SHP77 treated with DMSO at 0.1 percent for 48 hours (cell line): ENCODE measurements at places on chromosomes 6 and 20.

- DNase-seq: no peak
Observed at GRCh38 chr6:34529665-34530327, 26.3 kb downstream of the SPDEF start.

- DNase-seq: no peak
Observed at GRCh38 chr20:31602779-31603441, 2.2 kb upstream of the ID1 start.

- DNase-seq: no peak
Observed at GRCh38 chr6:115899730-115900282, 160.9 kb downstream of the FRK start.

- no peak for DNase-seq
Observed at GRCh38 chr6:46243754-46244153, 73.0 kb upstream of the ENPP5 start.

DNA sequence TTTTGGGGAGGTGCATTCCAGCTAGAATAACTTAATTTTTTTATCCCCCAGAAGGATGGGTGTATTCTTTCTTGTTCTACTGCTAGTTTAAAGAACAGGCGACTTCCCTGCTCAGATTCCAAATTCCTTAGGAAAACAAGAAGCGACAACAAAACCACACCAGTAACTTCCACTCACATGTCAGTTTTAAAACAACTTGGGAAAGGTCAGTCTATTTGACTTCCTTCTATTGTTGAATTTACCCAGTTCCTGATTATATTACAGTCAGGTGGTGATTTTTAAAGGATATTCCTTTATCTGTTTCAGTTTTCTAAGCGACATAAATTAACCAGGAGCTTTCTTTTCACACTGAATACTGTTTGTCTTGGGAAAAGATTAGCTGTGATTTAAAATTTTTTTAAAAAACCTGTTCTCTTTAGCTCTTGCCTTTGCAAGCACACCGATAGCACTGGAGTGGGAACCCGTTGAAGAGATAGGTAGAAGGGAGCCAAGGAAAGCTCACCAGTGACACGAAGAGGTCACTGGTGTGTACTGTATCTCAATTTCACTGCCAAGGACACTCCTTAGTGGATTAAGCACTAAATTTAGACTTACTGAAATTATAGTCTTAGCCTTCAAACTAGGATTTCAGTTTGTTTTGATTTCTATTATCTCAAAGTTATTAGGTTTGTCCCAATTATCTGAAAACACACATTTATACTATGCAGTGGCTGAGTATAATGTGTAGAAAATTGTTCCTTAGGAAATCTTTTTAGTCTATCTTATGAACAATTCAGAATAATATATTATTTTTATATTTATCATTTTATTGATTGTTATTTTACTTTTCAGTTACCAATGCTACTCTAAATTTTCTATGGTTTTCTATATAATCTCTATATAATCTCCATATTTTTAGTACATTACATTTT is 22.3 kb downstream of the MARCKS start:
- DNase-seq: peak; percentile 83

- no peak for DNase-seq
Observed at GRCh38 chr6:1700278-1700967, 90.7 kb downstream of the FOXC1 start.
